Ascending aorta (tissue), 2 donors: ENCODE measurements at places on chromosomes 2 and 18. TPM values are rescaled to one million over a fixed set of nuclear protein-coding genes. Genes with fewer than 3 reads are reported as not detected.

The TUBB8B gene
- not detected for total RNA-seq

The ST8SIA3 gene
- total RNA-seq = not detected

The C2orf80 gene
- total RNA-seq = not detected

The SELENOI gene
- 2.2 TPM for total RNA-seq

The PTPRN gene
- total RNA-seq = not detected

The MEP1B gene
- not detected for total RNA-seq

The AAK1 gene
- 53.4 TPM for total RNA-seq

The CAPN14 gene
- not detected for total RNA-seq

The DCDC2C gene
- total RNA-seq = 2.4 TPM

The MATN3 gene
- 0.64 TPM for total RNA-seq

- peak overlapping the region; percentile 74 for H3K27ac ChIP-seq
- peak overlapping the region; percentile 40 for H3K4me3 ChIP-seq
- H3K4me1 ChIP-seq = peaks cover 33% of the 10 kb centered on the region
- no peaks in the 10 kb centered on the region for H3K36me3 ChIP-seq
Measured at GRCh38 chr2:152406119-152406835, 71.3 kb downstream of the FMNL2 start.

GRCh38 chr2:201132518-201132917 is 16.6 kb downstream of the CFLAR start:
- H3K4me1 ChIP-seq = peaks cover 10% of the 10 kb centered on the region
- H3K4me3 ChIP-seq = no peak overlapping the region
- H3K27me3 ChIP-seq = no peaks in the 10 kb centered on the region
- H3K27ac ChIP-seq = no peak overlapping the region
- H3K36me3 ChIP-seq = peaks cover 30% of the 10 kb centered on the region

- H3K27ac ChIP-seq = no peak overlapping the region
- no peaks in the 10 kb centered on the region for H3K4me1 ChIP-seq
- no peaks in the 10 kb centered on the region for H3K36me3 ChIP-seq
Measured at GRCh38 chr2:175234153-175234552, 52.6 kb upstream of the ATP5MC3 start.

GRCh38 chr18:10032331-10033015 is 118.7 kb downstream of the VAPA start:
- DNase-seq = no peak
- no peaks in the 10 kb centered on the region for H3K27me3 ChIP-seq
- no peaks in the 10 kb centered on the region for H3K36me3 ChIP-seq

DNA sequence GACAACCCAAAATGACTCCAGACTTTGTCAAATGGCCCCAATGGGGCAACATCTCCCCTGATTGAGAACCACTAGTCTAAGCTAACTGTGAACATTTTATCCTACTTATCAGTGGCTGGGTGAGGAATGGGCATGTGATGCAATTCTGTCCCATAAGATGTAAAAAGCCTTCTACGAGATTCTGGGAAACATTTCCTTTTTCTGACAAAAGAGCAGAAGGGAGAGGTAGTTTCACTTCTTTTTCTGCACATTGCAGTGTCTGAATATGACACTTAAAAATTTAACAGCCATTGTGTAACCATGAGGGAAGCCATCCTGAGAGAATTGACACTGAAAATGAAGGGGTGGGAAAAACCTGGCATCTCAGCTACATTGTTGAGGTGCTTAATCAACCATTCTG is 17.3 kb upstream of the MARCHF4 start:
- no peak overlapping the region for H3K4me3 ChIP-seq
- DNase-seq = no peak
- no peak overlapping the region for H3K27ac ChIP-seq
- H3K27me3 ChIP-seq = no peaks in the 10 kb centered on the region

DNA sequence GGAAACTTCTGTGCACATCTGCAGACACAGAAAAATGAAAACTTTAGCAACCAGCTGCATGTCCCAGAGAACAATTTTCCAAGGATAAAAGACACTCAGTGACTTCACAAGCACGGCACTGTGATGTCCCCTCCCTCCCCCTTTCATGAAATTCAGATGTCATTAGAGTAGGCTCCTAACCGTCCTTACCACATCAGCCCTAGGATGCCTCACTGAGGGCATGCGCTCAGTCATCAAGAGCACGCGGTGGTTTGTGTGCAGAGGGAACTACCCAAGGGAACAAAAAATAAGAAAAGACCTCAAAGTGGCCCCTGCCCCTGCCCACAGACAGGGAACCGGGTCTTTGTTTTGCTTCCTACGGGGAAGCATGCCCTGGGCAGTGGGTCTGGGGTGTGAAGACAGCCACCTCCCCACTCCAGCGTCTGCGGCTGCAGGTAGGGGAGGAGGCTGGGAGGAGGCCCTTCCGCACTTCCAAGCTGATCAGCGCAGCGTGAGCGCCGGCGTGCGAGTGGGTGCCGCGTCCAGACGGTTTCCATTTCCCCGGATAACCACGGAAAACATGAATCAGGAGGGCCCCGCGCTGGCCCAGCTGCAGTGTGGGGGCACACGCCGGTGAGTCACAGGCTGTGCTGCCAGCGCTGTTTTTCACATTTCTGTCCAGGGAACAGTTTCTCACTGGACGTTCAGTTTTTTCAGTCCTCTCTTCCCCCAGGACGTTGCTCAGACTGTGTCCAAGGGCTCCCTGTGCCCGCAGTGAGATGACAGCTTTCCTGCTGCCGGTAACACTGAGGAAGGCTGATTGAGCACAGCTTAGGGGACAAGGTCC is 70.6 kb downstream of the COPS8 start:
- peak overlapping the region; percentile 23 for H3K4me3 ChIP-seq
- no peaks in the 10 kb centered on the region for H3K27me3 ChIP-seq
- H3K36me3 ChIP-seq = no peaks in the 10 kb centered on the region
- peak; percentile 38 for DNase-seq
- peak overlapping the region; percentile 74 for H3K27ac ChIP-seq

DNA sequence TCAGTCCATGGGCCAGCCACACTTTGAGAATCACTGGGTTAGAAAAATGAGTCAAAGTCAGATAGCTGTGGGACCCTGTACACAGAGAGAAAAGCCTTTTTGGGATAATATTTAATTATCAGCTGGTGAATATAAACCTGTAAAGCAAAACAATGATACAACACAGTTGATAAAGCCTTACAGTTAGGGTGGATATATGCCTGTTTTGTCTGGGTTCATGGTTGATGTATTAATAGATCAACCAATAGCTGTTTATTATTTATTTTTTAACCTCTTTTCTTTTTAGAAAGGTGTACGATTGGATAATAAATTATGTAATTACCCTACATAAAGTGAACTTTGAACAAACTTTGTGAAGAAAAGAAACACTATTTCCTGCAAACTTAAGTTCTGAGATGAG is 145.6 kb downstream of the TDRD15 start:
- no peaks in the 10 kb centered on the region for H3K27me3 ChIP-seq
- H3K4me1 ChIP-seq = no peaks in the 10 kb centered on the region
- H3K27ac ChIP-seq = no peak overlapping the region
- DNase-seq = no peak

DNA sequence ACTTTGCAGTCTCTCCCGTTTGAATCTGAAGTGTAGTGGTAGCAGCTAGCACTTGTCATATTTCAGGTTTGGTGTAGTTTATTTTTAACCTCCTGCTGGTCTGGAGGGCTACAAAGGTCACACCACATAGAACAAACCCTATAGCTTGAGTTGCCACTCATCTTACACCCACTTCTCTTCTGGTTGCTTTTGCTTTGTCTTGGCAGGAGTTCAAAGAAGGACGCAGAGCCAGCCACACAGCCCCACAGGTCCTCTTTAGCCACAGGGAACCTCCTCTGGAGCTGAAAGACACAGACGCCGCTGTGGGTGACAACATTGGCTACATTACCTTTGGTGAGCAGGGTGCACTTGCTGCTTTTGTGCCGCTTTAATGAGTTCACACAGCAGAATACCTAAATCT is 15.6 kb upstream of the GPBAR1 start:
- DNase-seq = peak; percentile 56
- no peaks in the 10 kb centered on the region for H3K27me3 ChIP-seq
- peaks cover 85% of the 10 kb centered on the region for H3K36me3 ChIP-seq
- H3K4me1 ChIP-seq = peaks cover 9% of the 10 kb centered on the region

GRCh38 chr2:75134860-75135259 is 64.5 kb downstream of the TACR1 start:
- no peaks in the 10 kb centered on the region for H3K36me3 ChIP-seq
- no peaks in the 10 kb centered on the region for H3K27me3 ChIP-seq
- H3K4me1 ChIP-seq = no peaks in the 10 kb centered on the region

- no peaks in the 10 kb centered on the region for H3K4me1 ChIP-seq
- DNase-seq = no peak
- no peaks in the 10 kb centered on the region for H3K36me3 ChIP-seq
- no peak overlapping the region for H3K27ac ChIP-seq
Measured at GRCh38 chr18:50689578-50689977, 129.7 kb downstream of the MAPK4 start.

- H3K4me3 ChIP-seq = no peak overlapping the region
- no peaks in the 10 kb centered on the region for H3K4me1 ChIP-seq
- DNase-seq = no peak
- H3K27ac ChIP-seq = no peak overlapping the region
Measured at GRCh38 chr2:211055438-211055837, 499.0 kb downstream of the CPS1 start.

GRCh38 chr2:234703258-234703657 is 206.4 kb upstream of the ARL4C start:
- no peaks in the 10 kb centered on the region for H3K4me1 ChIP-seq
- H3K36me3 ChIP-seq = no peaks in the 10 kb centered on the region
- no peak for DNase-seq
- no peak overlapping the region for H3K4me3 ChIP-seq
- H3K27ac ChIP-seq = no peak overlapping the region

DNA sequence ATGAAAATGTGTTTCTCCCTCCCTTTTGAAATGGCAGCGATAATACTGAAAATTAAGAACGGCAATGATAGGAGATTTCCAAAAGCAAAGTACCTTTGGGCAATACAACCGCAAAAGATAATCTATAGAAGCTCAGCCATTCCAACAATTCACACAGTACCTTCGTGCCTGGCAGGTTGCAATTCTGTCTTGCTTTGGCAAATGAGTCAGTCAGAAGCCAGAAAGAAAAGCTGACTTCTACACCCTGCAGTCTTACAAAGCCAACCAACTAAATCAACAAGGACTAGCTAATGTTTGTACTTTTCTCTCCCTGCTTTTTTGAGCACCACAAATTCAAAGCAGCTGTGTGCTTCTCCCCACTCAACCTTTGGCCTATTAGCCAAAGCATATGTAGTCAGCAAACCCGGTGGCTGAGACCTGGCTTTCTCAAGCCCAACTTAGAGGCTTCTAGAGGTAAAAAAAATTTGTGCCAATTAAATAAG is 25.7 kb upstream of the ID2 start:
- no peaks in the 10 kb centered on the region for H3K36me3 ChIP-seq
- no peaks in the 10 kb centered on the region for H3K4me1 ChIP-seq
- H3K27ac ChIP-seq = no peak overlapping the region
- no peak for DNase-seq
- no peak overlapping the region for H3K4me3 ChIP-seq

GRCh38 chr2:218645126-218645525 is 14.3 kb downstream of the ZNF142 start:
- DNase-seq = no peak
- no peak overlapping the region for H3K4me3 ChIP-seq
- H3K27me3 ChIP-seq = no peaks in the 10 kb centered on the region
- no peak overlapping the region for H3K27ac ChIP-seq
- H3K4me1 ChIP-seq = no peaks in the 10 kb centered on the region

GRCh38 chr2:98469862-98470544 is 25.3 kb downstream of the INPP4A start:
- H3K4me1 ChIP-seq = no peaks in the 10 kb centered on the region
- H3K4me3 ChIP-seq = no peak overlapping the region
- no peak overlapping the region for H3K27ac ChIP-seq
- DNase-seq = no peak
- no peaks in the 10 kb centered on the region for H3K36me3 ChIP-seq

- no peak overlapping the region for H3K27ac ChIP-seq
- no peaks in the 10 kb centered on the region for H3K27me3 ChIP-seq
- no peaks in the 10 kb centered on the region for H3K4me1 ChIP-seq
- no peak overlapping the region for H3K4me3 ChIP-seq
Measured at GRCh38 chr2:187319441-187320108, 128.5 kb downstream of the CALCRL start.

GRCh38 chr2:104874230-104874629 is 20.3 kb downstream of the POU3F3 start:
- H3K36me3 ChIP-seq = no peaks in the 10 kb centered on the region
- peaks cover 7% of the 10 kb centered on the region for H3K27me3 ChIP-seq
- no peak overlapping the region for H3K27ac ChIP-seq
- H3K4me1 ChIP-seq = peaks cover 4% of the 10 kb centered on the region

DNA sequence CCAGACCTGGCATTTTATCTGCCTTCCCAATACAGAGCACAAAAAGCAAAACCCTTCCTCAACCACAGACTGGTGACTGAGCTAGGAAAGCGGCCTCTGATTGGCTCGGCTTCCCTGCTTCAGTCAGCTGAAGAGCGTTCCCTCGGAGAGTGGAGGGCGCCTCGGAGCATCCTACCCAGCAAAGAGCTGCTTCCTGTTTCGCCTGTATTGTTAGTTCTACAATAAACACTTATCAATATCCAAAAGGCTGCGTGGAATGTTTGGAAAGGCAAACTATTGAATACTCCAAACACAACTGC is 125.0 kb downstream of the CACNB4 start:
- no peak overlapping the region for H3K27ac ChIP-seq
- H3K27me3 ChIP-seq = no peaks in the 10 kb centered on the region
- no peaks in the 10 kb centered on the region for H3K36me3 ChIP-seq
- no peak for DNase-seq

GRCh38 chr2:85852937-85853498 is 35.8 kb downstream of the ST3GAL5 start:
- H3K27ac ChIP-seq = no peak overlapping the region
- no peaks in the 10 kb centered on the region for H3K4me1 ChIP-seq
- H3K4me3 ChIP-seq = peak overlapping the region; percentile 17
- no peaks in the 10 kb centered on the region for H3K36me3 ChIP-seq
- no peaks in the 10 kb centered on the region for H3K27me3 ChIP-seq

- H3K4me1 ChIP-seq = no peaks in the 10 kb centered on the region
- no peaks in the 10 kb centered on the region for H3K27me3 ChIP-seq
- no peak overlapping the region for H3K27ac ChIP-seq
- no peak overlapping the region for H3K4me3 ChIP-seq
- H3K36me3 ChIP-seq = peaks cover 25% of the 10 kb centered on the region
Measured at GRCh38 chr2:207561386-207562080, 31.8 kb downstream of the CREB1 start.

GRCh38 chr2:204321910-204322751 is 223.1 kb upstream of the PARD3B start:
- no peaks in the 10 kb centered on the region for H3K36me3 ChIP-seq

DNA sequence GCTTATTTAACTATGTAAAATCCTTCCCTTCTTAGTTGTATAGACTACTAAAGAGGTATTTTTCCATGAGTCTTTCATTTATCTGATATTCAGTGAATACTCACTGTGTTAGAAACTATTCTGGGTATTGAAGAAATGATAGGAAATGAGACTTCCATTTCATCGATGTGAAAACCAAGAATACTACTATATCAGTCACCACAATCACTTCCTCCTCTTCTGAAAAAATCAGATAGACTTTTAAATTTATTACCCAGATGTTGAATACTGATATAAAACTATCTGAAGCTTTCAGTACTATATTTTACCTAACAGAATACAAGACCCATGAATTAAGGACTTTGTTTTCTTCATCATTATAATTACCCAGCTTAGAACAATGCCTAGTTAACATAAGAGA is 1801.1 kb upstream of the CELF4 start:
- no peaks in the 10 kb centered on the region for H3K36me3 ChIP-seq
- no peak for DNase-seq
- no peaks in the 10 kb centered on the region for H3K4me1 ChIP-seq
- H3K27me3 ChIP-seq = no peaks in the 10 kb centered on the region
- no peak overlapping the region for H3K27ac ChIP-seq

GRCh38 chr2:162731917-162732804 is 106.4 kb downstream of the KCNH7 start:
- H3K27ac ChIP-seq = no peak overlapping the region
- no peaks in the 10 kb centered on the region for H3K4me1 ChIP-seq
- H3K4me3 ChIP-seq = no peak overlapping the region
- DNase-seq = no peak
- no peaks in the 10 kb centered on the region for H3K36me3 ChIP-seq
